Fibroblast of skin of right quadriceps (primary cell): ENCODE measurements at places on chromosomes 1 and 21.
A peak's percentile ranks its signal among the peaks of the same experiment; 100 is the strongest.

GRCh38 chr21:9767592-9768375 lies 753.6 kb upstream of the TPTE start:
- no peak for DNase-seq

- no peak for DNase-seq
Observed at GRCh38 chr21:45580576-45581321, 38.5 kb upstream of the SLC19A1 start.

DNA sequence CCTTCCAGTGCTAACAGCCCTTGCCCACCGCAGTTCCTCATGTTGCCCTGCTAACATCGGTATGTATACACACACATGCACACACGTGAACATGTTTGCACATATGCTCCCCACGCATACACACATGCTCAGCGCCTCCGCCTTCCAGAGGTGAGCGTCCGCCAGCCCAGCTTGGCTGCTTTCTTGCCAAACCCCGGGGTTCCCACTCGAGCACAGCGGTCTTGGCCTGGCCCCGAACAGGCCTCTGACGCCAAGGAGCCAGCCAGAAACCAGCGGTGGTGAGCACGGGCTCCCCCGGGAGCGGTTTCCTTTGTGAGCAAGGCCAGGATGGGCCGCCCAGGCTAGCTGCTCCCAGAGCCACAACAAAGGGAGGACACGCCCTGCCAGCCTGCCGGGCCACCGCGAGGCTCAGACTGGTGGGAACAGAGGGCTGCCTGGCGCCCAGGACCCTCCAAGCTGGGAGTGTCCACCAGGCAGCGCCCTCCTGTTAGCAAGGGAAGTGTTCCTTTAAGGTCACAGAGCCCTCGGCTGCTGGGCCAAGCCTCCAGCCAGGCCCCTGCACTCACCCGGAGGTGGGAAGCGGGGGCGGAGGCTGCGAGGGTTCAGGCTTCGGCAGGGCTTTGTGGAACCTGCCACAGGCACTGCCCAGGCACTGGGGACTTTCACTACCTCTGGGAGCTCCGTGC lies 65.4 kb downstream of the ALPL start:
- peak; percentile 46 for DNase-seq

GRCh38 chr1:200893411-200893901 lies 1.2 kb upstream of the INAVA start:
- DNase-seq, result no peak

- DNase-seq, result no peak
Observed at GRCh38 chr1:42692461-42692860, 10.2 kb downstream of the YBX1 start.

DNA sequence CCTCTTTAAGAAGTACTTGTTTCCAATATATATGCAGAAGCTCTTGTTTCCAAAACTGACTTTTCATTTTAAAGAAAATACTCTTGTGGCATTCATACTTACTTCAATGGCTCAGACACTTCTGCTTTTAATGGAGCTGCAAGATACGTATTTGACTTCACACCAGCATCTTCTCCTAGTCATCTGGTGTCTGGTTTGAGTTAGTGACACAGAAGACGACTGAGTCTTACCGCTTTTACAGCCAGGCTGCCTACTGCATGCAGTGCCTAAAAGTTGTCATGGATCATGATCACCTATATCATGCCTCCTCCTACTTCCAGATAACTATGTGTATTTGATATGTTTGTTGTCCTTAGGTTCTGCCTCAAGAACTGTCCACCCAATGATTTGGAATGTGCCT lies 185.9 kb downstream of the TPR start:
- DNase-seq, result peak; percentile 54
